Activated naive CD4-positive, alpha-beta T cell treated with anti-CD3 and anti-CD28 coated beads, Interleukin-2, amount 50 U/mL, for 72 hours (primary cell): ENCODE measurements at places on chromosomes 12 and 14.

GRCh38 chr12:91617818-91618217, 435.2 kb upstream of the DCN start:
- no peak for DNase-seq

DNA sequence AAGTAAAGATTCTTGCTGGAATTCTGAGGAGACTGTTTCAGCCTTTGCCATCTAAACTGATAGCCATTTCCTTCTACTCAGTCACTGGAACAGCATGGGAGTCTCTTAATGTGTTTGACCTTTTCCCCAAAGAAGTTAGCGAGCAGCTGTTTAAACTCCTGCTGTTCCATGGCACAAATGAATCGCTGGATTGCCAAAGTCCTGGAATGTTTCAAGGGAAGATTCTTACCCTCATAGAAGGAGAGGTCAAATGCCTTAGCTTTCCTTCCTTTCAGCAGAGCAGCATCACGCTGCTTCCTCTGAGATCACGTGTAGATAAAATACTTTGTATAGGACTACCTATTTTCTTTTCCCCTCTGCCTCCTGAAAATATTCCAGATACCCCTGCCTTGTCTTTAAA, 10.5 kb upstream of the NR2C1 start:
- no peak for DNase-seq

GRCh38 chr12:50638482-50638880, 125.4 kb upstream of the ATF1 start:
- DNase-seq: no peak

GRCh38 chr12:51311389-51311788, 12.6 kb downstream of the BIN2 start:
- no peak for DNase-seq

DNA sequence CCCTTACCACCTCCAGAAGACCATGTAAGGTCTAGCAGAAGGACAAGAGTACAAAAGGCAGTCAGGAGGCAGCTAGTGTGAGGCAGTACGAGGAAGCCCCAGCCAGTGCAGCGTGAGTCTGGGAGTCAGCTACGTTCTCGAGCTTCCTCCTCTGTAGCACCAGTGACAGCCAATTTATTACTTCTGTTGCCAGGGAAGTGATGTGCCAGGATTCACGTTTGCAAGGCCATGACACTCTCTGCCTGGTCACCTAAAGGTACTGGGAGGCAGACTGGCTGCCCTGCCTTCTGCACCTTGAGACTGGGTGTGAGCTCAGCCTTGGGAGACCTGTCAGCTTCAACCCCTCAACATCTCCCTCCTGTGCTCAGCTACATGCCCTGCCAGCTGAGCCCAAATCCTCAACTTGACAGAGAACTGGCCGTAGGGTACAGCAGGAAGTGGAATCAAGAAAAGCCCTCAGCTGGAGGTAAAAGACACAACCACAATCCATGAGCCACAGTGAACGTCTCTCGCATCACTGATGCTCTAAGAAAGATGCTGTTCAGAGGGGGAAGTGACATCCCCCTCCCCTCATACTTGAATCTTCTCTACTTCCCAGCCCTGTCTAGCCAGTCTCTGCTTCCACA, 182.5 kb upstream of the RGS6 start:
- DNase-seq: no peak

DNA sequence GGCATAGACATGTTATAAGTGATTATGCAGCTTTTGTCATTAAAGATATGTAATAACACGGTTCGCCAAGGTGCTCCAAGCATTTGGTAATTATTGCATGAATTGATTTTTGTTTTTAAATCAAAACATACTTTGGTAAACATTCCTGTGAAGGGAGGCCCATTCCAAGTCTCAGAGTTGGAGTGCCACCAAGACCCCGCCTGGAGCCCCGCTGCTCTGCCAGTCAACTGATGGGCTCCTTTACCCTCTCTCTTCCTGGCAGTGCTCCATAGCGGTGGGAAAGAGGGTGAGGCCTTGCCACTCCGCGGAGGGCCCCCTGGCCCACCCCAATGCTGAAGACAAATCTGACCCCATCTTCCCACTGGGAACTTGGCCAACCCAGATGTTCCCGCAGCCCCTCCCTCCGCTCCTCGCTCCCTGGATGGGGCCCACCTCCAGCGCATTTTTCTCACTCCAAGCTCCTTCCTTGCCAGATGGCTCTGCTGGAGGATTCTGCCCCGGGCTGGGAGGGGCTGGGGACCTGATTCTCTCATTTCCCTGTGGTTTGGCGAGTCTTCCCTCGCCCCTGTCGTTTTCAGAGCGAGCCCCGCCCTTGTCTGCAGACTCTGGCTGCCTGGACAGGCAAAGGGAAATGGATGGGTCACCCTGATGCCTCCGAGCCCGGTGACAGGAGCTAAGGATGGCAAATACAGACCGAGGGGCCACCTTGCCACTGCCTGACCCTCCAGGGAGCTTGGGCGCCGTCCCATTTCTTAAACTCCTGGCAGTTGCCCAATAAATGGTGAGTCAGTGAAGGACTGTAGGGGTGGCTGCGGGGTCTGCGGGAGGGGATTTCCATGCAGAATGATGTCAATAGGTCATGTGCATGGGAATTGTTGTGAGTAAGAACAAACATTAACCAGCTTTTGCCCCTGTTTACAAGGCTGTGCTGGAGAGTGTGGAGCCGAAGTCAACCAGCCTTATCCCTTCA, 9.2 kb upstream of the PAPLN start:
- DNase-seq: no peak

DNA sequence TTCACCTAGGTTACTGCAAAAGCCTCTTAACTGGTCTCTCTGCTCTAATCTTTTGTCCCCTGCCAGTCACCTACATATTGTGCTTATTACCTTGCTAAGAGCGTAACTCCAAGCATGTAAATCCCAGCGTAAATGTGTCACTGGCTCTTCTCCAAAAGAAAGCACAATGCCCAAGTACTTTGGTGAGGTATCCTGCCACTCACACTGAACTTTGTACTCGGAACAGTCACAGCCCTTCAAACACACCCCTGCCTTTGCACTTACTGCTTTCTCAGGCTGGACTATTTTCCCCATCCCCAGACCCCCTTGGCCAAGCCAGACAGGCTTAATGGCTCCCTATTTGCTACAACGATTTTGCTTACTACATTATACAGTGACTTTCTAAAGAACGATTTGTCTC, 31.7 kb downstream of the GALNT4 start:
- no peak for DNase-seq

DNA sequence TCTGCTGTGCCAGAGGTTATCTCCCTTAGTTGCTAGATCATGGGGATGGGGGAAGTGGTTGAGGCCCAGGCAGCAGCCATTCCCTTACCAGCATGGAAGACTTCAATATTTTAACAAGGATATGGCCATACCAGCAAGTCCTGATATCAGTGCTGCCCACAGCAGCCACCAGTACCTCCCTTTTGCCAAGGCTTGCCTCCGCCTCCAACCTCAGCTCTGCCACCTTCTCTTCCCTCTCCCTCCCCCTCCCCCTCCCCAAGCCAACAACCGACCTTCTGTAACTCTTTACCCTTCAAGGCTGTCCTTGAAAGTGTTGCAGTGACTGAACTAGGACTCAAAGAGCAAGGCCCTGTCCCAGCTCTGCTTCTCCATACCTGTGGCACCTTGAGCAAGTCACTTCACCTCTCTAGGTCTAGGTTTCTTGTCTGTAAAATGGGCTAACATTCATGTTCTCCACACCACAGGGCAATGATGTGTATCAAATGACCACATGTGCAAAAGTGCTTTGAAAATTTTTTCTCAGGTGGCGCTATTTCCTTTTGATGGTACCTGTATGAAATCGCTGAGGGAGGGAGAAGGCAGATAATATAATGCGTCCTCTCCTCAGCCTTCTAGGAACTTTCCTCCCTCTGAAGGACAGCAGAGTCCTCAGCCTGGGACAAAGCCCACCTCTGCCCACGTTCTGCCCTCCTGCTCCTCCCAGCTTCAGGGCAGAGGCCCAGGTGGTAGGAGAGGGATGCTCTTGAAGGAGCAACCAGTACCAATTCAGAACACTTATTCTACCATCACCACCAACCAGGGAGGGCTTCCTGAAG, 14.7 kb downstream of the PLEKHG6 start:
- DNase-seq: no peak

DNA sequence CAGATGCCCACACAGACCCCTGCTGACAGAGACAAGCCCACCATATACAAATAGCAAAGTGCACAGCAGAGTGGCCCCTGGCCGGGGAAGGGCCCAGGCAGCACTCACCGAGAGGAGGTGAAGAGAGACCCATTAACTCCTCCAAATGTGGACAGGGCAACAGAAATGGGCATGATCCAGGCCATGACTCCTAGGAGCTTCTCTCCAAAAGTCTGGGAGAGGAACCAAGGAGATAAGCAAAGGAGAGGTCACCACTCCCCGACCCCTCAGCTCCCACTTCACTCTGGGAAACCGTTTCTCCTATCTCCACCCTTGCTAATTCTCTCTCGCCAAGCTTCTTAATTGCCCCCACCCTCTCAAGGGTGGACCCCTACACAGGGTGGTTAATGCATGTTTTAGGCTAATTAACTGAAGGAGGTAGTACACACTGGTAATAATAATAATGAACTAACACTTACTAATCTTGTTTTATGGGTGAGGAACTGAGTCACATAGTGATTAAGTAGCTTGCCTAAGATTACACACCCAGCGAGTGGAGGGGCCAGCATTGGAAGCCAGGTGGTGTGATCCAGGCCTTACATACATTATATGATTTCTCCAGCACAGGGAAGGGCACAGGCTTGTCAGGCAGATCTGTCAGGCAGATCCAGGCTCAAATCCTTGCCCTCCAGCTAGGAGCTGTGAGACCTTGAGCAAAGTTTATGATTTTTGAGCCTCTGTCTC, 18.9 kb upstream of the CEBPE start:
- no peak for DNase-seq

DNA sequence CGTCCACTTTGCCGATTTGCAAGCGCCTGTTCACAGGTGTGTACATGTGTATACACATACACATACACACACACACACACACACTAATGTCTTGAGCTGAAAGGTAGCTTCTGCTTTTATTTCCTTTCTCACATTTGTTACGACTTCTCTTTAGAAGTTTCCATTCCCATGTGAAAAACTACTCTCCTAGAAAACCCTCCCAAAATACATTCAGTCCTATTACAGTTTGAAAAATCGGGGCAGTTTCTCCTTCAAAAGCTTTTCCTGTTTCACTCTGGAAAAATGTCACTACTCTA, 3.9 kb downstream of the BLTP3B start:
- no peak for DNase-seq

- DNase-seq: peak; percentile 52
Measured at GRCh38 chr12:116924558-116925453, 14.1 kb downstream of the FBXW8 start.

- DNase-seq: no peak
Measured at GRCh38 chr12:6383572-6384498, at the start of gene LTBR. LTBR (plus strand) TSS chr12:6384162; CDS start chr12:6384359, 197 bp downstream.

- no peak for DNase-seq
Measured at GRCh38 chr14:68548194-68549076, 244.4 kb downstream of the ZFP36L1 start.

DNA sequence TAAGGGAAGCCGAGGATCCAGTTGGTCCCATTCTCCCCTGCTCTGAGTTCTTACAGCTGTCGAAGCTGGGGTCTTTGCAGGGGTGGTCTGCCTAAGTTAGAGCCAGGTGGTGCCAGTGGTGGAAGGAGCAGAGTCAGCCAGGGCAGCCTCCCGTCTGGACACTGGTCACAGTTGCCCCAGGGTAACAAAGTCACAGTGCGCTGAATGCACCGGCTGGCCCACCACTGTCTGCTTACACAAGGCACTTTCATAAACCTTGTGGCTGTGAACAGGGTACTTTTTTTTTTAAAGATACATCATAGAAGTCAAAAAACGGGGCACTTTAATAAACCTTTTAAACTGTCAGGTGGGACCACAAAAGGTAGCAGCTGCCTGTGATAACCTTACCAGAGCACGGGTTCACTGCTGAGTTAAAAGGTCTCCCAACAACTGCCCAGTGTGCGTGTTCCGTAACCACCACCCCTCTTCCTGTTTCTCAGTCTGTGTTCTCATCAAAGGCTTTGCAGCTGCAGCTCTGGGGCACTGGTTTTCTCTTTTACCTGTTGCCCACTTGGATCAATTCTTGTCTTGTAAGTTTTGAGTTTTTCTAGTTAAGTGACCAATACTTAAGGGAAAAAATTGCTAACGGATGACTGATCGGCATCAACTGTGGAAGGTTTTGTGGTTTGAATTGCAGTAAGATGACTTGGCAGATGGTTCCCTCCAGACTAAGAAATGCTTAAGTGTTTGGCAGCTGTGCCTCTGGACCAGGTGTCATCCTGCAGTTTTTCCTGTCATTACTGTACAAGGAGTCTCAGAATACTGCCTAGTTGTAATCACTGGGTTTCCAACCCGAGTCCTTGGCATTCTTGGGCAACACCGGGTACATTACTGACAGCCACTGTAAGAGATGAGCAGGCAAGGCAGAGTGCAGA, 55.9 kb downstream of the DYNC1H1 start:
- DNase-seq: peak; percentile 78

- DNase-seq: no peak
Measured at GRCh38 chr12:124305136-124305535, 10.2 kb downstream of the RFLNA start.

DNA sequence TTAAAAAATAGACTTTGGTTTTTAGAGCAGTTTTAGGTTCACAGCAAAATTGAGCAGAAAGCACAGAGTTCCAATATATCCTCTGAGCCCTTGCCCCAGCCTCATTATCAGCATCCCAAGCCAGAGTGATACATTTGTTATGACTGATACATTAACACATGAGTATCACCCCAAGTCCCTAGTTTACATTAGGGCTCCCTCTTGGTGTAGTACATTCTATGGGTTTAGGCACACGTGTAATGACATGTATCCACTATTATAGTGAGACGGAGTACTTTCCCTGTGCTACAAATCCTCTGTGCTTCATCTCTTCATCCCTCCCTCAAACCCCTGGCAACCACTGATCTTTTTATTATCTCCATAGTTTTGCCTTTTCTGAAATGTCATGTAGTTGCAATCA, 22.5 kb upstream of the GSG1 start:
- DNase-seq: no peak

GRCh38 chr14:61342486-61342885, 21.1 kb downstream of the PRKCH start:
- DNase-seq: peak; percentile 76

- no peak for DNase-seq
Measured at GRCh38 chr14:91945751-91946621, 1.5 kb downstream of the FBLN5 start.

DNA sequence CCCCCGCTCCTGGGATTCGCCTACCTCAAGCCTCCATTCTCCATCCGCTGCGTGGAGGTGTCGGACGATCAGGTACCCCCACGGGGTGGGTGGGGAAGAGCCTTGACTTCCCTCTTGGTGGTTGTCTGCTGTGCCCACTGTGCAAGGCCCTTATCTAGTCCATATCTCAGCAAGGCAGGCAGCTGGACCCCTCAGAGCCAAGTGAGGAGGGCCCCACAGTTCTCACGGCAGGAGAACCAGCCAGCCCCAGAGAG, 39.9 kb downstream of the MMAB start:
- DNase-seq: no peak

- DNase-seq: no peak
Measured at GRCh38 chr12:93125126-93125525, 196.0 kb upstream of the EEA1 start.

DNA sequence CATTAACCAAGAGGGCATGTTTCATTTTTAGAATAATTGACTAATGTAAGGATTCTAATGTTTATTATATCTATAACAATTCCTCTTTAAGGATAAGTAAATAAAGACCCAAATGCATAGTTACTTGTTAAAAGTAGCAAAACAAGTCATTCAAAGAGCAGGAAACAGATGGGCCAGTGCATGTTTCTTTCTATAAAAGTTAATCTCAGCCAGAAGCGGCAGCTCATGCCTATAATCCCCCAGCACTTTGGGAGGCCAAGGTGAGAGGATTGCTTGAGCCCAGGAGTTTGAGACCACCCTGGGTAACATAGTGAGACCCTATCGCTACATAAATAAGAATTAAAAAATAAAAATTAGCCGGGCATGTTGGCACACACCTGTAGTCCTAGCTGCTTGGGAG, 391.0 kb upstream of the RGS6 start:
- DNase-seq: no peak
